Activated CD8-positive, alpha-beta memory T cell treated with anti-CD3 and anti-CD28 coated beads, Interleukin-2, amount 50 U/mL, for 48 hours (primary cell): ENCODE measurements at places on chromosomes 11 and 22.
A peak's percentile ranks its signal among the peaks of the same experiment; 100 is the strongest.

DNA sequence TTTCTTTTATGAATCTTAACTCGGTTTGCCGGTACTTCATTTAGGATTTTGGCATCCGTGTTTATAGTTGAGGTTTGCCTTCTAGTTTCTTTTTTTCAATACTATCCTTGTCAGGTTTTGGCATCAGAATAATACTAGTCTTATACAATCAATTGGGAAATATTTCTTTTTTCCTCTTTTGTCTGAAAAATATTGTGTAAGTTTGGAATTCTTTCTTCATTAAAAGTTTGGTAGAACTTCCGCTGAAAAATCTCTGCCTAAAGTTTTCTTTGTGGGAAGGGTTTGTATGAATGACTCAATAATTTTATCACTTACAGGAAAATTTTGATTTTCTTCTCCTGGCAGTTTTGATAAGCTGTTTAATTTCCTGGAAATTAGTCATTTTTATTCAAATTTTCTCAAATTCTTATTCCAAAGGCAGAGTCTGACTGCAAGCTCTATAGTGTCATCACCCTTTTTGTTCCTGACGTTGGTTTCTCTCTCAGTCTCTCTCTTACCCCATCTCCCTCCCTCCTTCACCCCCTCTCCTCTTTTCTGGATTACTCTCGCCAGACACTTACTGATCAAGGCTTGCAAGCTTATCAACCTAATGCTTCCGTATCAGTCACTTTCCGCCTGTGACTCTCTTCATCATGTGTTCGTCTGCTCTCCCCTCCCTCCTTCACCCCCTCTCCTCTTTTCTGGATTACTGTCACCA lies 555.7 kb downstream of the TBC1D22A start:
- no peak for DNase-seq

- no peak for DNase-seq
Observed at GRCh38 chr22:27538666-27539065, 262.9 kb downstream of the MN1 start.

DNA sequence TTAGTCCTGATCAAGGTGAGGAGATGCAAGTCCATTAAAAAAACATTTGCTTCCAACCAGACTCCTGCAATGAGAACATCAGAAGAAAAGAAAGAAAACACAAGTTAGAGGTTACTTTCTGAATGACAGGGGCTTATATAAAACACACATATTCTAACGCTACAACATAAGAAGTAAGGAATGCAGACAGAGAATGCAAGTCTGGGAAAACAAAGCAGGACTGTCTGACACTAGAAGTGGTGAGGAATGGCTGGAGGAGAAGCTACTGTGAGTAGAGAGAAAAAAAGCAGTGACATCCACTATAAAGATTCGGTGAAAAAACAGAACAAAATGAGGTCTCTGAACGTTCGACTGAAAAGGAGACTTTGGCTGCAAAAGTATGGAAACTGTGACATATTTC lies 12.3 kb downstream of the TMEM216 start:
- DNase-seq = no peak

DNA sequence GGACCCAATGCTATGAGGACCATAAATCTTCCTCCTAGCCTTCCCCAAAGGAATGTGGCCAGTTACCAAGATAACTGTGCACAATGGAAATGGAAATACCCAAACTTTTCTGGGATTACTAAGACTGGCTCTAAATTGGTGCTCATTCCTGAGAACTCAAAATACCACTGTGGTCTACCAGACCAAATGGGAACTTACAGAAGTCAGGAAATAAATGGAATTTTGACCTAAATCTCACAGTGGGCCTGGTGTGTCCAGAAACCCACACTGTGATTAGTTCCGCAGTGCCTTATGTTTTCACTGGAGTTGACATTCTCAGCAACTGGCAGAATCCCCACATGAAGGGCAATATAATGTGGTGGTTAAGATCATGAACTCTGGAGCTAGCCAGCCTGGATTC lies 99.4 kb upstream of the ZC3H12C start:
- no peak for DNase-seq

DNA sequence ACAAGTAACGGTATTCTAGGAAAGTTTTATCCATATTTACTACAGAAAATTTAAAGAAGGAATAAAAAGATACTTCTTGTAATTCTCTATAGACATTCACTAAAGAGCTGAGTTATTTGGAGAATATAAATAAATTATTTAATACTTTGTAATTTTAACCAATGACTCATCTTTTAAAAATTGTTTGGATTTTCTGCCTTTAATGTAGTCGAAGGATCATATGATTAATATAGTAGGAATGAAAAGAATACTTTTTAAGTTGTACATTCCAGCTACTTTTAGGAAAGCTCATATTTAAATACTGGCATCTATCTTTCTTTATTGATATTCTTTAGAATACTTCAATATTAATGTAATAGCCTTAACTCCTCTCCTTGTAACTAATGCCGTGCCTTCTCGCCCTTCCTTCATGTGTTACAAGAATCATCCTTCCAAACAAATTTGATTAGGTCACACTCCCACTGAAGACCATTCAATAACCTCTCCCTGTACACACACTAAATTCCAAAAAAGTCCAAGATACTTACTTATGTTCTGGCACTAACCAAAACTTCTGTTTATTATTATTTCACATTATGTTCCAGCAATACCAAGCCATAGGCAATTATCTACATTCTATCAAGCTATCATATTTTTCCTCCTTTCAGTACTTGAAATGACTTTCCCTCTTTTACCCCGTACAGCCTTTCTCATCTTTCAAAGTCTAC lies 501.9 kb downstream of the CNTN5 start:
- no peak for DNase-seq

GRCh38 chr11:119807841-119808240 lies 78.8 kb upstream of the NECTIN1 start:
- DNase-seq = no peak

DNA sequence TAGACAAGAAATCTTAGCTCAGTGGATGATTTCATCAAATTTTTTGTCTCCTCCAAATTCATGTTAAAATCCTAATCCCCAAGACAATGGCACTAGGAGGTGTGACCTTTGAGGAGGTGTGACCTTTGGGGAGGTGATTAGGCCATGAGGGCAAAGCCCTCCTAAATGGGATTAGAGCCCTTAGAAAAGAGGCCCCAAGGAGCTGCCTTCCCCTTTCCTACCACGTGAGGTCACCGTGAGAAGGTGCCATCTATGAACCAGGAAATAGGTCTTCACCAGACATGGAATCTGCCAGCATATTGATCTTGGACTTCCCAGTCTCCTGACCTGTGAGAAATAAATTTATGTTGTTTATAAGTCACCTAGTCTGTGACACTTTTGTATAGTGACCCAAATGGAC lies 138.7 kb downstream of the TRIM29 start:
- no peak for DNase-seq

DNA sequence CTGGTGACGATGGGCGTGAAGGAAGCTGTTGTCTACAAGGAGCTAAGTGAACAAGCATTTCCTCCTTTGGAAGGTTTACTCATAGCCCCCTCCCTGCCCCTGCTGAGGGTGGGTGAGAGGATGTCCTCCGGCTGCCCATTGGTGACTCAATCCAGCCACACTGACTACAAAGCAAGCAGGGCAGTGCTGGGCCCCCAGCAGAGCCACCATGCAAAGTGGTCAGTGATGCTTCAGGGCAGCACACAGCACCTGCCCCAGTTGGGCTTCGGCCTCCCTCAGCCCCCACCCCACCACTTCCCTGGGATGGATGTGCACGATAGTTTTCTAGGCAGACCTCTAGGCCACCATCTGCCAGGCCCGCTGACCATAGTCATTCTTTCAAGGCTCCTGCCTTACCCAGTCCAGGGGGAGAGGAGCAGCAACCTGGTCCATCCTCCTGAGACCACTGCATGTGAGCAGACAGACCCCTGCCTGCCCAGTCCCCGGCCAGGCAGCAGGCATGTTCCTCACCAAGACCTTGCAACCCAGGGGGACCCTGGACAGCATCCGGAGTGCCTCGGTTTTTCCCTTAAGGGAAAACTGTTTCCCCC lies 125.1 kb downstream of the BCR start:
- no peak for DNase-seq

DNA sequence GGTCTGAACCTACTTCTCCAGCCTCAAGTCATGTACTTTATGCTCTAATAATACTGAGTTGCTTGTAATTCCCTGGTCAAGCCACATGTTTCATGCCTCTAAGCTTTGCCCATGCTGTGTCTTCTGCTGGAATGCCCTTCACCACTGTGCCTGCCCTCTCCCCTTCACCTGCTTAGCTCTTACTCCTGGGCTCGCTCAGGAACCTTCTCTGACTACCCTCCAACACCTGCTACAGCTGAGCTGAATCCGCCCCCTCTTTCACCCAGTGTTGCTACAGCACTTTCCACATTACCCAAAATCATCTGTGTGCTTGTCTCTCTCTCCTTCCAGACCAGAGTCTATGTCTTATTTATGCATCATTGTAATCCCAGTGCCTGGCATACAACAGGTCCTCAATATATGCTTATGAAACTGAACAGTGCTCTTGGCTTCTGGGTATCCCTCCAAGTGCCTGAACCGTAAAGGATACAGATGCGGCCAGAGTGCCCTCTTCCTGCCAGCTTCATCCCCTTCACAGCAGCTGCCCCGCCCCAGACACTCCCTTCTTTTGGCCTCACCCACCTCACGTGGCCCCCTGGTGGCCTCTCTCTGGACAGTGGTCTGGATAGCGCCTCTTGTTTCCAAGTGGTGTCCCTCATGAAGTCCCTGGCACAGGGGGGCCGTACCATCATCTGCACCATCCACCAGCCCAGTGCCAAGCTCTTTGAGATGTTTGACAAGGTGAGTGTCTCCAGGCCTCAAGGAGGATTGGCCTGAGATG lies 7.1 kb downstream of the ABCG4 start:
- DNase-seq = no peak

DNA sequence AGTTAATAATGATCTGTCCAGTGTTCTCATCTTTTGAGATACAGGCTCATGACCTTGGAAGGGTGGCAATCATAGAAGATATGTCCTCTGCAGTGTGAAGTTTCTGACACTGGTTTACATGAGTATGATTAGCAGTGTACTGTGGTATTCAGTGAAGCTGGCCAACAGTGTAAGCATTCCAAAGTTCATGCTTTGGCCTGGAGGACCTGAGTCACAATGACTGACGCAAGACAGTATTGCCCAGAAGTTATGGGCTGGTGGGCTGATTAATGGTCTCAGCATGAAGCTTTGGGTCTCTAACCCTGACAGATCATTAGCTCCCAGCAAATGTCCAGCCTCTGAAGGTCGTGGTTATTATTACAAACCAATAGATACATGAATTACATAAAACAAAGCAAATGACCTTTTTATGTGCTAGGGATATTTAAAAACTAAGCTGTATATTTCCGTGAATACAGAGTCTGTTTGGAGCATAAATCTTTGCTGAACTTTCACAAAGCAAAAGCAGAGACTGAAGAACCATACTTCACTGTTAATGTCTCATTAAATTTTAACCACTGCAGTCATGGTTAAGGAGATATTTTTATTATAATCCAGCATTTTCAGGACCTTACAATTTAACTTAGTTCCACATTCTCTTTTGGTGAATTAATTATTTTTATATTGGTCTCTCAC lies 28.3 kb upstream of the USP47 start:
- no peak for DNase-seq

DNA sequence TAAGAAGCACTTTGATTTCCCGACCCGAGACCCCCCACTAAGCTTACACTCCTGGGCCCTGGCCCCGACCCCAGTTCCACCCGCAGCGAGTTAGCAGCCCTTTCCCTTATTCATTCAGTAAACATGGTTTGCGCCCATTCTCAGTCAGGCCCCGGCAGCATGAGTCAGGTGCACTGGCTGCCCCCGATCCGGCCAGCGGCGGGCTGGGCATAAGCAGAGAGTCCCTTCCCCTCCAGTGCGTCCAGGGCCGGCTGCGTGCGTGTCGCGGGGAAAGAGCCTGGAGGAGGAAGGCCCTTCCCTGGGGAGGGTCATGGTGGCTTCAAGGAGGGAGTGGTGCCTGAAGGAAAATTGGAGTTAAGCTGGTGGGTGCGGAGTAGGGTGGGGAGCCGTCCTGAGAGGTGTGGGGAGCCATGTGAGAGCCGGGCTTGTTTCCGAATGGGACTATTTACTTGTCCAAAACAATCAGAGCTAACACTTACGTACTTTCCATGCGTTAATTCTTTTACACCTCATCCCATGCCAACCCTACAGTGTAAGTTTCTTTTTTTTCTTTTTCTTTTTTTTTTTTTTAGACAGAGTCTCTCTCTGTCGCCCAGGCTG lies 657 bp downstream of the IGHMBP2 start:
- DNase-seq = peak; percentile 73

DNA sequence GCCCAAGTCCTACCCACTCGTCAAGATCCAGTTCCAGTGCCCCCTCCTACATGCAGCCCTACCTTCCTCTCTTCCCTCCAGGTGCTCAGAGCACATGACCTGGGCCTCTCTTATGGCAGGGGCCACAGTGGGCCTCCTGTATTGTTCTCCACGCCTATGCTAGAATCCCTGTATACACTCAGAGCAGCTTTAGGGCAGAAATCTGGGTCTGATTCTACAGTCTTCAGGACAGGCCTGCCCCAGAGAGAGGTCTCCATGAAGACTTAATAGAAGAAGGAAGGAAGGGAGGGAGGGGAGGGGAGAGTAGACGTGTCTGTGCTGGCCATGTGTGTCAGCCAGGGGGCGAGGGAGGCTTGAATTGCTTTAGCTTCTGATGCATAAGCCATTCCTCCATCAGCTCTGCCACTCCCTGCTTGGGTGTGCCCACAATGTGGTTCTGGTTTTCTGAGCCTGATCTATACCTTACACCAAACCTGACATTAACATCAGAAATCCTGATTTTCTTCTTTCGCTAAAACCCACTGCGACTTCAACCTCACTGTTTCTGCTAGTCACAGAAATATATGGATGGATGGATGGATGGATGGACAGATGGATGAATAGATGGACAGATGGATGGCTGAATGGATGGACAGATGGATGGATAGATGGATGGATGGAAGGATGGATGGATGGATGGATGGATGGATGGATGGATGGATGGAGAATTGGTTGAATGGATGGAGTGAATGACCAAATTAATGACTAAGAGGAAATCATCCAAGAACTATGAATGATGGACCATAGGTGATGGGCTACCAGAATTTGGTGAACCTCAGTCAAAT lies 56.6 kb upstream of the PRDM11 start:
- DNase-seq = no peak

DNA sequence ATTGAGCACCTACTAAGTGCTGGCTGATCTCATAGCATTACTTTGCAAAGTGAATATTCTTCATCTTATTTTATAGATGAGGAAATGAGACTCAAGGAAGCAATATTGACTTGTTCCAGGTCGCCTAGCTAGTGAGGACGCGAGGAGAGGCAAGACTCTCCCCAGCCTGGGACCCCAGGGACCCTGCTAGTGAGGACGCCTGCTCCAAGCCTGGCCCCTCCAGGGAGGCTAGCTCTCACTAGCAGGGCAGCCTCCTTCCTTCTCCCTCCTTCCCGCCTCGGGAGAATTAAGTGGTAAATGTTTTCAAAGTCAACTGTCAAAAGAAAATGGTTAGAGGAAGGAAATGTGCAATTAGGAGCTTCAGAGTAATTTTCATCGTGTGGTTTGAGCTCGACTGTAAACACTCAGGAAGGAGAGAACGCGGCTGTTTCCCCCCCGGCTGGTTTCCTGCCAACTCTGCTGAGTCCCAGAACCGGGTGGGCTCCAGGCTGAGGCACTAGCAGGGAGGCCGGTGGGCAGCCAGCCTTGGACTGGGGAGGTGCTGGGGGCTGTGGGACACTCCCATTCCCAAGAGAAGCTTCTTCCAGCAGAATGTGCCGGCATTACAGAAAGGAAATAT lies 17.9 kb downstream of the MYEOV start:
- DNase-seq = peak; percentile 49
